ENCODE measurements at places on chromosomes 5 and 9. TPM values are rescaled to one million over a fixed set of nuclear protein-coding genes. Genes with fewer than 3 reads are reported as not detected.

Gene ARAP3
- total RNA-seq = 4.9 TPM

Gene FKTN
- 8.3 TPM for total RNA-seq

Gene NFIB
- 10.5 TPM for total RNA-seq

Gene ZFP2
- total RNA-seq = 0.06 TPM

Gene PHYKPL
- total RNA-seq = 7.7 TPM

Gene ECSCR
- total RNA-seq = not detected

Gene EGFL7
- total RNA-seq = 51.5 TPM

Gene KLHL3
- total RNA-seq = 0.07 TPM

Gene DOCK8
- 0.31 TPM for total RNA-seq

Gene FAM153A
- not detected for total RNA-seq

Gene PRR16
- not detected for total RNA-seq

Gene KIF4B
- total RNA-seq = 0.02 TPM

Gene PSMB7
- 288 TPM for total RNA-seq

Gene CHSY3
- 0.36 TPM for total RNA-seq

Gene DTWD2
- 1.1 TPM for total RNA-seq

Gene SLC34A1
- not detected for total RNA-seq

Gene KIF12
- 2.3 TPM for total RNA-seq

Gene GTF3C4
- 16.8 TPM for total RNA-seq

Gene NUDT12
- 1.4 TPM for total RNA-seq

Gene FREM1
- total RNA-seq = not detected

Gene GABRA1
- not detected for total RNA-seq

Gene RNF183
- not detected for total RNA-seq

Gene CLIC3
- 6.7 TPM for total RNA-seq

Gene ITK
- 0.43 TPM for total RNA-seq

Gene PTPN3
- total RNA-seq = 19.2 TPM

Gene DIPK1B
- 6.2 TPM for total RNA-seq

Gene NPR3
- total RNA-seq = 16.9 TPM

Gene PDCD1LG2
- total RNA-seq = 0.25 TPM

Gene IFNA7
- total RNA-seq = not detected

Gene PAPPA
- 33.9 TPM for total RNA-seq

Gene NADK2
- 12.9 TPM for total RNA-seq

Gene AQP7
- total RNA-seq = 0.33 TPM

Gene GCNT4
- 0.33 TPM for total RNA-seq

Gene PPP3R2
- not detected for total RNA-seq

Gene GRIA1
- not detected for total RNA-seq

Gene IL9
- total RNA-seq = not detected

Gene PCDHB16
- 0.05 TPM for total RNA-seq

All from A549 treated with dexamethasone at 1 μM for 4 hours (cell line).